Activated gamma-delta T cell treated with Interleukin-2 at 50 U/mL for 16 hours (primary cell): ENCODE measurements at places on chromosomes 5 and 9.

DNA sequence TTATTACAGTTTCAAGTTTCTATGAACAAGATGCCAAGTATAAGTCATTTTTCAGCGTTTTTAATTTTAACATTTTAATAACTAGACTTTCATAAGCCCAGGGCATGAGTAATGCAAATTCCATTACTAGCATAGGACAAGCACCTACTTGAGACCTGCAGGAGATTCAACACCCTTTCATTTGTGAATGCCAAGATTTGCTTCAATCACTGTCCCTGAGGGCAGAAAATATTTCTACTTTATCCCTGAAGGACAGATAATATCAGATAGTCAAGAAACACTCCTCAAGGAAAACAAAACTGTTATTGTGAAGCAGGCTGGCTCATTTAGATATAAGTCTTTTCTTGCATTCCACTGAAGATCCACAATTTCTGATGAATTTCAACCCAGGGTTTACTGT lies 27.7 kb upstream of the ZNF622 start:
- DNase-seq, result no peak

DNA sequence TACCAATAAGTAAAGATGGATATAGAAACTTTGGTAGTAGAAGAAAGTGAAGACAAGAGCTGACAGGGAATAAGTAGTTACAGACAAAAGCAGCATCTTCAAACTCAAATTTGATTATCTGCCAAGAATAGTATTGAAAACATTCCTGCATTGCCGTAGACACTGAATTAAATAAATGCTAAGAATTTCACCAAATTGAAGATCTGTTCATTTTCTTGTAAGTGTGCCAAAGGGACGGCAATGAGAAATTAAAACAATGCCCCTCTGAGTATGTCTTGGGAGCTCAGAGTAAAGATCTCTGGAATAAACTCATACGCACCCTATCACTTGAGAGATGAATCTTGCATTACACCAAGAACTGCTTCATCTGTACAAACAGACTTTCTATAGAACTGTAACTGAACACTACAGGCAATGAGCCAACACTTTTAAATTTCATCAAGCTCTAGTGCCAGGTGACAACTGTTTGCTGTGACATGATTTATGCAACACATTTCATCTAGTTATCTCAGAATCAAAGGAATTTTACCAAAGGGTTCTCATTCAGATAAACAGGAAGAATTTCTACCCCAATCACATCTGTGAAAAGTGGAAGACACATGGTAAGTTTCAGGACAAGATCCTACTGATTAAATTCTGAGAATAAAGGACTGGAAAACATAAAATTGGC lies 66.9 kb downstream of the RFX3 start:
- no peak for DNase-seq

DNA sequence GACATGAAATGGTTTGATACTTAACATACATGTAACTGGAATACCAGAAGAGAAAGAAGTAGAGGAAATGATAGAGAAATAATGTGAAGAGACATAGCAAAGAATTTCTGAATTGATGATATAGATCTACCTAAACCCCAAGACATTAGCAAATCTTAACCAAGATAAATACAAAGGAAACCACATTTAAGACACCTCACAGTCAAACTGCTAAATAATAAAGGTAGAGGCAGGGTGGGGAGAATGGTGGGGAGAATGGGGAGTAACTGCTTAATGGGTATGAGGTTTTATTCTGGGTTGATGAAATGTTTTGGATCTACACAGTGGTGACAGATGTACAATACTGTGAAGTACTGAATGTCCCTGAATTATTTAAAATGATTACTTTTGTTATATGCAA lies 17.5 kb downstream of the CARNMT1 start:
- no peak for DNase-seq

- DNase-seq, result no peak
These were observed 1.7 kb downstream of the ALG2 start for GRCh38 chr9:99220011-99220410.

- DNase-seq, result no peak
These were observed 45.0 kb upstream of the SH3PXD2B start for GRCh38 chr5:172499287-172499686.
